ENCODE measurements at places on chromosomes 6 and 20.

GRCh38 chr6:158283304-158283980 lies 28.8 kb upstream of the TULP4 start:
- DNase-seq = no peak

GRCh38 chr6:4929097-4929718 lies 74.6 kb downstream of the RPP40 start:
- DNase-seq = no peak

DNA sequence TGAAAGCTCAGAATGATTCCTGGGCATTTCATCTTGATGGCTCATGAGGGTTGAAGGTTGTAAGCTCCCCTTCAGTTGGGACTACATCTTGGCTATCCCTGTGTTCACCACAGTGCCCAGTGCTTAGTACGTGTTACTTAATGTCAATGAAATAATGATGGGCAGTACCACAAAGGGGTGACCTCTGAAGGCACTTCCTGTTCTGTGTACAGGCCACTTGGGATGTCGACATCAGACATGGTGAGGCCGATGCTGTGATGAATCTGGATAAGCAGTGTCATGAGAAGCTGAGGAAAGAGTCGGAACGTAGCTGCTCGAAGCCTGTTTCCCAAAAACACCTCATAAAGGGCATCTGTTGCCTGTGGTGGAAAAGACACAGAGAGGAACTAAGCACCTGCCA lies 27.6 kb upstream of the RBL1 start:
- no peak for DNase-seq

- DNase-seq = no peak
Measured at GRCh38 chr6:126204126-126204525, 135.8 kb upstream of the CENPW start.

DNA sequence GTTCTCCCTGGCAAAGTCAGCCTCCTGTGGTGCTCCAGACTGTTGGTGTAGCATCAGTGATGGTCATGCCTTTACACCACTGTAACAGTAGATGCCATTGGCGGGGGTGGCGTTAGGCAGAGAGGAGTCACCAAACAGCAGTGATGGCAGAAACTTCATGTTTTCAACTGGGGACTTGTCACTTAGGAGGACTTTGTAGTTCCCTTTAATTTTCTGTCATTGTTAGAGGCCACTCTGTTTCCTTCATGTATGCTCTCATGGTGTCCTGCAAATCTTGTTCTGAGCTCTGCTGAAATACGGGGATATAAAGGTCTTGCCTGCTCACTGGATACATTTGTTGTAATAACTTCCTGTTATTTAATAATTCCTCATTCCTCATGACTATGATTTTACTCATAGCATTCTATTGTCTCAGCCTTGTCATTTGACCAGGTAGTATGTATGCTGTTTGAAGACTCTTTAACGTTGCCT lies 4.6 kb downstream of the MAP3K4 start:
- DNase-seq = no peak

DNA sequence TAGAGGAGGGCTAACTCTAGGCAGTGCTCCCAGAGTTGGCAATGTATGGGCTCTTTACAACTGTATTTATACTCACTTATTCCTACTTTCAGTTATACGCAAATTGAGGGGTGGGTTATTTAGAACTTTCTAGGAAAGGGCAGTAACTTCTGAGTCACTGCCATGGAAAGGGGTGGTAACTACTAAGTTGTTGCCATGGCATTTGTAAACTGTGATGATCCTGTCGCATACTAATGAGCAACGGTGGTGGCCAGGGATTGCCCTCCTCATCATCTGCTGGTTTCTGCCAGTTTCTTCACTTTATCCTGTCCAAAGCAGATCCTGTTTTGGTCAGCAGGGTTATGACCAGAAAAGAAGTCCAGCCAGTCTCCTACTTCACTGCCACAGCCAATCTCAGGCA lies 95.5 kb upstream of the PTPRT start:
- no peak for DNase-seq

DNA sequence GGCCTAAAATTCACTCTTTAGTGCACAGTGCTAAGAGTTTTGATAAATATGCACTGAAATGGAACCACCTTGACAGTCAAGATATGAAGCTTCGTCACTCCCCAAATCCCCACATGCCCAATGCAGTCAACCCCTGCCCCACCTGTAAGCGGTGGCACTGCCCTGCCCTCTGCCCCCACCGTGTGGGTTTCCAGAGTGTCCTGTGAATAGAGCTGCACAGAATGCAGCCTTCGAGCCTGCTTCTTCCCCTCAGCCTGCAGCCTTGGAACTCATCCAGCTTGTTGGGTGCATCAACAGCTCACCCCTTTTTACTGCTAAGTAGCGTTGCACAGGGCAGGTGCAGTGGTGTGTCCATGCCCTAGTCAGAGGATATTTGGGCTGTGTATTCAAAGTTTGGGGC lies 216.3 kb downstream of the SYNDIG1 start:
- DNase-seq = no peak

DNA sequence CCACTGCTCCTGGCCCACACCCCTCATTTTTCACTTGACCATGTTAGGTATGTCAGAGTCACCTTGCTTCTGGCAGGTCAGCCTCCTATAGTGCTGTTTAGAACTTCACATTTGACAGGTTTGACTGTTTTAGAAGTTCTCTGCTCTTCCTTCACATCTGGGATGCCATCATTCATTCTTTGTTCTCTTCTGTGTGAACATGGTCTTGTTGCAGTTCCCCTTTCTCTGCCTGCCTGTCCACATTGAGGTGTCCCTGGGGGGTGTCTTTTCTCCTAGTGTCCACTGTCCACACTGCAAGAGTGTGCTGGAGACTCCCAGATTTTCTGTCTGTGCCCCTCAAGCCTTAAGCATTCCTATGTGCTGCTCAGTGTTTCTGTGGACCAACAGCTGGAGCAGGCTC lies 89.5 kb downstream of the JARID2 start:
- no peak for DNase-seq

DNA sequence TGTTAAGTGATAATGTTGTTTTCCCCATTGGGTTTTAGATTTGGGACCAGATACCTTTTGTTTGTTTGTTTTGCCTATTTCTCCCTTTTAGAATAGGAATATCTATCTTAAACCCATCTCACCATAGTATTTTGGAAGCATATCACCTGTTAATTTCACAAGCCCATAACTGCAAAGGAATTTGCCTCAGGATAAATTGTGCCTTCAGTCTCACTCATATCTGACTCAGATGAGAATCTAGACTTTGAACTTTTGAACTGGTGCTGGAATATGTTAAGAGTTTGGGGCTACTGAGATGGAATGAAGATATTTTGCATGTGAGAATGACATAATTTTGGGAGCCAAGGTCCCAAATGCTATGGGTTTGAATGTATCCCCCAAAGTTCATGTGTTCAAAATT lies 607.4 kb downstream of the HACE1 start:
- no peak for DNase-seq

DNA sequence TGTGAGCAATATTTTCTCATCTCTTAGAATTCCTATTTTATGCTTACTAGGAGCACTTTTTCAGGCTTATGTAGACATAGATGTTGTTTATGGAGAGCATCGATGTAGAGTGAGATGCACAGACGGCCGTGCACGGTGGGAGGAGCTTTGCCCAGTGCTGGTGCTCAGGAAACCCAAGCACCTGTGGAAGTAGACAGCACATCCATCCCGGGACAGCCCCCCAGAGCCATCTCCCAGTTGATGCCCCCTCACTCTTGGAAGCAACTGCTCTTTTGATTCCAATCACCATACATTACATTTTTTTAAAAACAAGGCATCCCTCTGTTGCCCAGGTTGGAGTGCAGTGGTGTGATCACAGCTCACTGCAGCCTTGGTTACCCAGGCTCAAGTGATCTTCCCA lies 143.7 kb downstream of the SMOC2 start:
- no peak for DNase-seq

GRCh38 chr20:32271620-32272019 lies 5.8 kb upstream of the KIF3B start:
- no peak for DNase-seq

GRCh38 chr6:125507987-125508655 lies 206.4 kb upstream of the HDDC2 start:
- no peak for DNase-seq

DNA sequence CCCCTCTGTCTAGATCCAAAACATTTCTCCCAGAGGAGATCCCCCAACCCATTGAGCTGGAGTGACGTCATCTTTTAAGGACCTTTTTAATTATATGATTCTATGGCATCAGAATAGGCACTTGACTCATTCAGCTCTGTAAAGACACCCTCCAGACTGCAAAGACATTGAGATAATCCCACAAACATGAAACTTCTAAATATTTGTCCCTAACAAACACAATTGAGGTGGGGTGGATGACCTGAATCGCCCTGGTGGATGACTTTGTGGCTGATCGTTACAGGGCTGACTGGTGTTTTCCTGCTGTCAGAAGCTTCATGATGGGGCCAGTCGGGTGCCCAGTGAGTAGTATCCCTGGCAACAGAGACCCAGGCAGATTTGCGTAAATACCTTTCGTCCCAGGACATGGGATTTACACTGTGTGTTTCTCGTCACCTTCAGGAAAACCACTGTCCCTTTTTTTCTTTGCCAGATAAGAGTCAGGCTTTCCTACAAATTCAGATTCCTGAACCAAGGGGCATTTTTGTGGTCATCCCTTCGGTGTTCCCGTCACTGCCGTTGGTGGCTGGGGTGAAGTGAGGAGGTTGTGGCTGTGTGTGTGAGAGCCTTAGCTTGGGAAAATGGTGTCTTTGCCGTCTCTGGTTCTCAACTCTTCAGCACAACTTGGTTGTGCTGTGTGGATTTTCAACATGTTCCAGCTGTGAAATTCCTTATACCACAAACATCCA lies 5.3 kb upstream of the PCK1 start:
- DNase-seq = no peak

DNA sequence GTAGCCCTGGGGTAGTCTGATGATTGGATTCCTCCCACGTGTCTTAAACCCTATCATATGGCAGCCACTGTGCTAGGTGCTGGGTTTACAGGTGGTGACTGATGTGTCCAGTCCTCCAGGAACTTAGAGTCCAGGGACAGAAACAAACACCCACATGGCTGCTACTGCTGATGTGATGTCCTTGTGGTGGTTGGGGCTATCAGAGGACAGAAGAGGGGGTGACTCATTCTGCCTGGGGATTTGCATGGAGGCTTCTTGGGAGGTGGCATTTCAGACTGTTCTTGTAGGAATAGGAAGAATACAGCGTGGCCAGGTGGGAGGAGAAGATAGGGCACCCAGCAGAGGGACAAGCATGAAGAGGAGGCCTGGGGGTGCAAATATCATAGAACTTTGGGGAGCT lies 9.8 kb downstream of the RAET1G start:
- DNase-seq = no peak

- DNase-seq = no peak
Measured at GRCh38 chr20:8874437-8874836, 194.4 kb upstream of the PLCB4 start.

GRCh38 chr20:31494131-31494530 lies 19.0 kb downstream of the REM1 start:
- DNase-seq = no peak

- DNase-seq = peak; percentile 9
Measured at GRCh38 chr20:23937303-23938117, 51.1 kb downstream of the GGTLC1 start.

- DNase-seq = no peak
Measured at GRCh38 chr6:36912586-36912985, 26.8 kb downstream of the C6orf89 start.

GRCh38 chr6:17015551-17016381 lies 86.1 kb upstream of the STMND1 start:
- no peak for DNase-seq

DNA sequence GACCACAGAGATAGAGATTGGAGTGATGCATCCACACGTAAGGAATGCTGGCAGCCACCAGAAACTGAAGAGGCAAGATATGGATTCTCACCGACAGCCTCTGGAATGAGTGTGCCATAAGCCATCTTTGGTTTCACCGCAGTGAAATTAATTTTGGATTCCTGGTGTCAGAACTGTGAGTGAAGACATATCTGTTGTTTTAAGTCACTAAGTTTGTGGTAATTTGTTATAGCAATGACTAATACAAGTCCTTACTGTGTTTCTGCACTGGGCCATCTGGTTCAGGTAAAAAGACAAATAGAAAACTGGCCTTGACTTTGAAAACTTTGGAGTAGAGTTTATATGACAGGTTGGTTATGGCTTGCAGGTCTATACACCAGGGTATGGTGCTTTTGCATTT lies 261.9 kb downstream of the PHF3 start:
- no peak for DNase-seq

DNA sequence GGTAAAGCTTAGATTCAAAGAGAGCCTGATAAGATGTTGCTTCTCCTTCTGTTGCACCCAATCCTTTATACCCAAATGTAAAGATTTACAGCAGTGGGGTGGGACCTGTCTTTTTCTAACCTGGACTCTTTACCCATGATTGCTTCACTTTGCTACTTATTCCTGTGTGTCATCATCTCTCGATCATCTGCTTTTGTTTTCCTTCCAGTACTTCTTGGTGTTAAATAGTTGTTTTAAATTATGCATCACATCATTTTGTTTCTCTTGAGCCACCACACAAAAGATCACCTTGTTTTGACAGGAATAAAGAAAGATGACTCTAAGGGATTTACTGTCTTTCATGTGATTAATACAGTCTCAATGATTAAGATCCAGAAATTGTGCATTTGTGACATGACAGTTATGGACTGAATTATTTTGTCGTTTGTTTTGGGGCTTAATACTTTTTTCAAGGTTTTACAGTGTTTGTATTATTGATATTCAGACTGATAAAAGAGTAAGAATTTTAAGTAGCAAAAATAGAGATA lies 123.1 kb downstream of the CDKAL1 start:
- no peak for DNase-seq

DNA sequence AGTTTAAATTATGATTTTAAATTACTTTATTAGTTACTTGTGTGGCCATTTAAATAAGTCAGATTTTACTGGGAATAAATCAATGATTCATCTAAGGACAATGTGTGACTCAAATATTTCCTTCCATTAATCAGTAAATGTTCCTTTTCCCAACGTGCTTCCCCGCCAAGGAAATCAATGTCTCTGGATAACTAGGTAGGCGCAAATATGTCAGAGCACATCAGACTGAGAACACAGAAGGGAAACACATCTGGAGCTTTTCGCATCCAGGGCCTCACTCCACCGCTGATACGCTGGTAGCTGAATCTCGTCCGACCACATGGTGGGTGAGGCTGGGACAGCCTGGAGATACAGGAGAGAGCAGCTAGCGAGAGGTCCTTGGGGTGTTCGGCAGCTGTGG lies 56.4 kb upstream of the RPS6KA2 start:
- no peak for DNase-seq

DNA sequence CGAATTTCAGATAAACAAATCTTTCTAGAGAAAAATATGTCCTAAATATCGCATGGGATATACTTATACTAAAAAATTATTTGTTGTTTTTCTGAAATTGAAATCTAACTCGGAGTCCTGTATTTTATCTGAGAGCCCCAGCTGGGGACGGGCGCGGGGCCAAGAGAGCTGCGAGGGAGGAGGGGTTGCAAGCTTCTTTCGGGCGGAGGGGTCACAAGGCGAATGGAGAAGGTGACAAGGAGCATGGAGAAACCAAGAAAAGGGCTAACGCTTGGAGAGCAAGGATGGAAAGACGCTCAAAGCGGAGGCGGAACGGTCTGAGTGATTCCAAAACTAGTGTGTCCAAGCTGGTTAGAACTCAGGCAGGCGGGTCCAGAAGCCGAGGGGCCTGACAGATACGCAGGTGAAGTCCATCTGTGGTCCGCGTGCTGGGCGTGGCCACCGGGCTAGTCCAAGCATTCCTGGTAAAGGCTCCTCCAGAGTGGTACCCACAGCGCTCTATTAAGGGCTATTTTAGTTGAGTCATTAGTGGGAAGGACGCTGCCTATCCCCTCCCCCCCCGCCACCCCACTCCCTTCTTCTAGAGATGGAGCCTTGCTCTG lies 41.5 kb upstream of the ZNFX1 start:
- no peak for DNase-seq

GRCh38 chr6:22756365-22756764 lies 187.0 kb downstream of the HDGFL1 start:
- DNase-seq = no peak

- no peak for DNase-seq
Measured at GRCh38 chr6:45522486-45522885, 144.8 kb upstream of the SUPT3H start.

Data from nucleus accumbens (tissue), 56 donors.